ENCODE measurements at places on chromosomes 2 and 18. TPM values are rescaled to one million over a fixed set of nuclear protein-coding genes. Genes with fewer than 3 reads are reported as not detected.

SCN7A gene
- total RNA-seq: not detected

- no peaks in the 10 kb centered on the region for H3K4me1 ChIP-seq
- H3K4me3 ChIP-seq: no peak overlapping the region
- no peaks in the 10 kb centered on the region for H3K36me3 ChIP-seq
- no peak overlapping the region for H3K27ac ChIP-seq
These were observed 143.9 kb upstream of the GYPC start for GRCh38 chr2:126512026-126512425.

GRCh38 chr2:239746559-239747246 lies 278.4 kb downstream of the NDUFA10 start:
- H3K36me3 ChIP-seq: no peaks in the 10 kb centered on the region
- H3K4me3 ChIP-seq: no peak overlapping the region
- no peak overlapping the region for H3K27ac ChIP-seq
- no peak for DNase-seq
- no peaks in the 10 kb centered on the region for H3K27me3 ChIP-seq

DNA sequence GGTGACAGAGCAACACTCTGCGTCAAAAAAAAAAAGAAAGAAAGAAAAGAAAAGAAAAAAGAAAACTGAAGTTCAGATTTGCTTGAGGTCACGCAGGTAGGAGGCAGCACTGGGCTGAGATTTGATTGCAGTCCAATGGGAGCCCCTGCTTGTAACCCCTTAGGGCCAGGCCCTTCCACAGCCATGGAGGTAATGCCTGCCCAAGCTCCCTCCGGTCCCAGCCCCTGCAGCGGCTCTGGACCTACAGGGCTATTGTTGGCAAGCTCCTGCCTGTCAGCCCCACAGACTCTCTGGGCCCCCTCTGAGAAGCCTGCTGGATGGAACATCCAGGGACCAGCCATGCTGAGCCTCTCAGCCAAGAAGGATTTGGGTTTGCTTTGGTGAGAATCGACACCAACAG lies 12.2 kb downstream of the ZFP36L2 start:
- H3K4me1 ChIP-seq: peaks cover 29% of the 10 kb centered on the region
- DNase-seq: no peak
- no peaks in the 10 kb centered on the region for H3K36me3 ChIP-seq
- no peaks in the 10 kb centered on the region for H3K27me3 ChIP-seq

POTEF gene
- total RNA-seq: not detected

CD8B2 gene
- total RNA-seq: 0.09 TPM

DNA sequence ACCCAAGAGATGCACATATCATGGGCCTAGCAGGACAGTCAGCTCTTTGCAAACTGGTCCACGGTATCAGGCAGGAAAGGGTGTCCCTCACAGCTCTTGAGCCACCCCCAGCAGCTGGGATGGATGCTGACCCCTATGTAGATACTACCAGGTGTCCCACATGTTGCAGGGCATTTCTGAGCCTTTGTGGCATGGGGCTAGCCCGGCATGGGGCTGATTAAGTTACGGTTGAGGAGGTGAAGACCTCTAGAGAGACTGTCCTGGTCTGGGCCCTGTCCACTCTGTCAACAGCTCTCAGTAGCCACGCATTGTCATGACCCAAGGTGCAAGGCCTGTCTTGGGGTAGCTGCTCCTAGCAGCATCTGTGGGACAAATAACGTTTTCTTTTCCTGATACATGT lies 6.7 kb downstream of the LDLRAD4 start:
- H3K27ac ChIP-seq: no peak overlapping the region
- DNase-seq: no peak
- H3K4me1 ChIP-seq: peaks cover 15% of the 10 kb centered on the region
- H3K4me3 ChIP-seq: no peak overlapping the region

LRRTM1 gene
- not detected for total RNA-seq

GRCh38 chr2:71858071-71858470 lies 289.6 kb downstream of the CYP26B1 start:
- no peaks in the 10 kb centered on the region for H3K27me3 ChIP-seq
- no peak for DNase-seq
- no peaks in the 10 kb centered on the region for H3K4me1 ChIP-seq
- H3K4me3 ChIP-seq: no peak overlapping the region

DNA sequence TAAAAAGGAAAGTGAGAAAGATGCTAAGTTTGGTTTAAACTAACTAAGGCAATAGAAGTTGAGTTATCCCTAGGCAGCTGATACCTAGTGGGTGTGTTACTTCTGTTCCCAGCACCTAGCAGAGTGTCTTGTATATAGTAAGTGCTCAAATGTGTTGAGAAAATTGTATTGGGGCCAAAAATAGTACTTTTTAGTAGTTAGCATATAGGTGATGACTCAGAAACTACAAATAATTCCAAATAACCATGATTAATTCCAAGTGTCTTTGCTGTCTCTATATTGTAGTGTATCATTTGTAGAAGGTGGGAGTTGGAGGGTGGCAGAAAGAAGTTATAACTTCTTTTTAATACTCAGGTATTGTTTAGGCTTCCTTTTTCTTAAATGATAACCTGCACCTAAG lies 362.7 kb downstream of the RND3 start:
- no peaks in the 10 kb centered on the region for H3K36me3 ChIP-seq
- H3K4me1 ChIP-seq: no peaks in the 10 kb centered on the region

DNA sequence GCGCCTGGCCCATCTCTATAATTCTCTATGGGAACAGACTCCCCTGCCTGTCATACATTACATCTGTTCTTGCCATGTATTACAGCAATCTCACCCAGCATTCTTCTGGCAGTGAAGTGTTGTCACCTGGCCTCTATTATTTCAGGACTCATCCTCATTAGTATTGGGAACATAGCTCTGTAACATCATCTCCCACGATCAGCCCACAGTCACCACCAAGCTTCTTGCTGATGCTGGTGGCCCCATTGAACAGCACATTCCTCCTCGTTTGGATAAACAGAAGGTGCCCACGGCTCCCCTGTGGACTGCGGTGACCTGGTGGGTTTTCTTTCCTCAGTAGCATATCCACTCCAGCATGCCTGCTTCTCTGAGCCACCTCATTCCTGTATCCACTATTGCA lies 21.5 kb downstream of the CHCHD5 start:
- peaks cover 11% of the 10 kb centered on the region for H3K27me3 ChIP-seq
- H3K27ac ChIP-seq: no peak overlapping the region
- H3K36me3 ChIP-seq: no peaks in the 10 kb centered on the region
- H3K4me1 ChIP-seq: no peaks in the 10 kb centered on the region

GRCh38 chr2:71669628-71670429 lies 216.5 kb downstream of the DYSF start:
- DNase-seq: no peak
- H3K27ac ChIP-seq: no peak overlapping the region
- no peak overlapping the region for H3K4me3 ChIP-seq
- peaks cover 2% of the 10 kb centered on the region for H3K4me1 ChIP-seq
- no peaks in the 10 kb centered on the region for H3K36me3 ChIP-seq
- H3K27me3 ChIP-seq: no peaks in the 10 kb centered on the region

- H3K36me3 ChIP-seq: peaks cover 53% of the 10 kb centered on the region
- DNase-seq: no peak
- H3K27me3 ChIP-seq: no peaks in the 10 kb centered on the region
- H3K4me1 ChIP-seq: peaks cover 2% of the 10 kb centered on the region
- H3K4me3 ChIP-seq: no peak overlapping the region
- H3K27ac ChIP-seq: no peak overlapping the region
These were observed 72.5 kb downstream of the NFATC1 start for GRCh38 chr18:79468119-79468789.

- no peaks in the 10 kb centered on the region for H3K27me3 ChIP-seq
- no peak overlapping the region for H3K27ac ChIP-seq
- no peak overlapping the region for H3K4me3 ChIP-seq
- no peak for DNase-seq
- no peaks in the 10 kb centered on the region for H3K36me3 ChIP-seq
- H3K4me1 ChIP-seq: no peaks in the 10 kb centered on the region
These were observed 64.9 kb downstream of the FIGN start for GRCh38 chr2:163670929-163671328.

DNA sequence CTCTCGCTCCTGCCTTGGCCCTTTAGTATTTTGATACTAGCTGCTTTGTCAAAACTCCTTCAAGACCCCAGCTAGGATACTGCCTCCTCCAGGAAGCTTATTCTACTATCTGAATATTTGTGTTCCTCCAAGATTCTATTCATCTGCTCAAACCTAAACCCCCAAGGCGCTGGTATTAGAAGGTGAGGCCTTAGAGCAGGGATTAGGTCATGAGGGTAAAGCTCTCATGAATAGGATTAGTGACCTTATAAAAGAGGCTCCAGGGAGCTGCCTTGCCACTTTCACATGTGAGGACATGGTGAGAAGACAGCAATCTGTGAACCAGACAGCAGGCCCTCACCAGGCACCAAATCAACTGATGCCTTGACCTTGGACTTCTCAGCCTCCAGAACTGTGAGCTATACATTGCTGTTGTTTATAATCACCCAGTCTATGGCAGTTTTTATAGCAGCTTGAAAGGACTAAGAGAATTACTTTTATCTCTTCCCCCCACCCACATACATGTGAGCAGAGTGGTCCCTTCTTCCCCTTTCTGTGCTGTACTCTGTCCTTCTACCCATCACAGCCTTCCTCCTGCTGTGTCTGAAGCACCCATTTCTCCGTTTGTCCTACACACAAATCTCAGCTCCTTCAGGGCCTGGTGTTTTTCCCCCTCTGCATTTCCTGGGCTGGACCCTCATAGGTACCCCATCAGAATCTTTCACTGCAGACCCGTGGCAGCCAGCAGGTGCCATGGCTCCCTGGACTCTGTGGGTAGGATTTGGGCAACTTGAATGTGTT lies 54.5 kb downstream of the HS1BP3 start:
- H3K36me3 ChIP-seq: no peaks in the 10 kb centered on the region
- no peak for DNase-seq
- H3K27ac ChIP-seq: no peak overlapping the region
- H3K27me3 ChIP-seq: no peaks in the 10 kb centered on the region

All from activated CD4-positive, alpha-beta T cell treated with anti-CD3 and anti-CD28 coated beads, Interleukin-2, amount 10 ng/mL, durations not matched to agents 24 days and 14 days (primary cell).